ENCODE measurements at places on chromosomes 2 and 18.

- no peak for DNase-seq
Observed at GRCh38 chr18:59631583-59632181, 65.5 kb downstream of the CCBE1 start.

DNA sequence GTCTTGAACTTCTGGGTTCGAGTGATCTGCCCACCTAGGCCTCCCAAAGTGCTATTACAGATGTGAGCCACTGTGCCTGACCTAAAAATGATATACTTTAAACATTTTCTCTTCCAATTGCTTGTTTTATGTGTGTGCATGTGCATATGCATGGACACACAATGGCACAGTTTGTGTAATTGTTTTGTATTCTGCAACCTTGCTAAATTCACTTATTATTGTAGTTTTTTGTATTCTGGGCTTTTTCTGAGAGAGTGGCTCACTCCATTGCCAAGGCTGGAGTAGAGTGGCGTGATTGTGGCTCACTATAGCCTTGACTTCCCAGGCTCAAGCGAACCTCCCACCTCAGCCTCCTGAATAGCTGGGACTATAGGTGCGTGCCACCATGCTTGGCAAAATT lies 8.1 kb downstream of the HAT1 start:
- no peak for DNase-seq

- no peak for DNase-seq
Observed at GRCh38 chr2:36357847-36358659, 2.5 kb downstream of the CRIM1 start.

- peak; percentile 14 for DNase-seq
Observed at GRCh38 chr2:10378189-10378588, 69.9 kb downstream of the ODC1 start.

DNA sequence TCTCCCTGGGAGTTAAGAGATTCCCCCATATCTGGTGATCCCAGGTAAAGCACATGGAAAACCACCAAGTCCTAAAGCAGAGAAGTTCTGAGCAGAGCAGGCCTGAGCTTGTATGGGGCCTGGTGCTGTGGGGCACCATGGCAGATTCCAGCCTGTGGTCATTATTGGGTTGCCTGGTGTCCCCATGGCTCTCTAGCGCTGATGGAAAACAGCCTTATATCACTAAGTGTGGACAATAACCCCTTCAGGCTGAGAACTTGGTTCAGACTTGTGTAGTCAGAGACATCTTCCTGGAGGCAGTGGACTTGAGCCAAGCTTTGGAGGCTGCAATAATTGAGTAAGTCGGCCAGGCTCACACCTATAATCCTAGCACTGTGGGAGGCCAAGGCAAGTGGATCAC lies 96.8 kb downstream of the MCFD2 start:
- no peak for DNase-seq

DNA sequence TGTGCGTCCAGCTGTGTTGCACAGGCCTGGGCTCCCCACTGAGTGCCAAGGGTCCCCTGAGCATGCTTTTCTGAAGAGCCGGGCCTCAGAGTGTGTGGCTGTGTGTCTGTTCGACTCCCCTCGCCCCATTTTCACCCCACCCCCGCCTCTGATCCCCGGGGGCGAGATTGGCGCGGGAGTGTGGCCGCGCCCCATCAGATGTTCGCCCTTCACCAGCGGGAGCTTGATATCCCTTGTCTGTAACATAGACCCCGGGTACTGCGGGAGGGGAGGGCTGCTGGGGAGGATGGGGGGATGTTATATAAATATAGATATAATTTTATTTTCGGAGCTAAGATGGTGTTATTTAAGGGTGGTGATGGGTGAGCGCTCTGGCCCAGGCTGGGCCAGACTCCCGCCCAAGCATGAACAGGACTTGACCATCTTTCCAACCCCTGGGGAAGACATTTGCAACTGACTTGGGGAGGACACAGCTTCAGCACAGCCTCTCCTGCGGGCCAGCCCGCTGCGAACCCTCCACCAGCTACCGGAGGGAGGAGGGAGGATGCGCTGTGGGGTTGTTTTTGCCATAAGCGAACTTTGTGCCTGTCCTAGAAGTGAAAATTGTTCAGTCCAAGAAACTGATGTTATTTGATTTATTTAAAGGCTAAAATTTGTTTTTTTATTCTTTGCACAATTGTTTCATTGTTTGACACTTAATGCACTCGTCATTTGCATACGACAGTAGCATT lies 1.5 kb downstream of the RHOB start:
- DNase-seq: no peak

DNA sequence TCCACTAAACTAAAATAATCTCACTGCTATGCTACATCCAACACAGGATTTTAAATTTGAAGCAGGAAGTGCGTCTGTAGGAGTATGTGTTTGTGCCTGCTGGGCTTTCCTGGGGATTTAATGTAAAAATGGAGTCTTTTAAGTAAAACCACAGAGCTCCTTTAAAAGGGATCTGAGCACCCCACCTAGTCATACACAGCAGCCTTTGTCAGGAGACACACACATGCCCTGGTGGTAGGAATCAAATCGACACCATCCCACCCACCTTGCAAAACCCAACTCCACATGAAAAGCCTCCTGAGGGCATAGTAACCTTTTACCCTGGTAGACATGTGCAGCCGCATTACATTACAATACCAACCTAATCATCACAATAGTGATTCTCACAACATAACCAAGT lies 29.1 kb downstream of the UXS1 start:
- DNase-seq: no peak

DNA sequence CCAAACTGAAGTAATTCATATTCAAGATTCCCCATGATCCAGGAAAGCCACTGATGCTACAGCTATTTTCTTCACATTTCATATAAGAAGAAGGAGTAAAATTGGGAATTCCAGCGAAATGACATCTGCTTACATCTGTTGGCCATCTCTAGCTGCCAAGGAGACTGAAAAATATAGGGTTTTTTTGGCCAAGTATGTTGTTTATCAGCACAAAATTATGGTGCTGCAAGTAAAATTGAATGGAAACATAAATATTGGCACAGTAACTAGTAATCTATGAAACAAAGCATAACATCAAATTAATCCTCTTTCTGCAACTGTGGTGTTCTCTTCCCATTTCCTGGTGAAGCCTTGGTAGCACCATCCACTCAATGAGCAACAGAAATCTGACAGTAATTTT lies 649.5 kb upstream of the ZNF804A start:
- no peak for DNase-seq

- DNase-seq: no peak
Observed at GRCh38 chr2:109629867-109630266, 15.7 kb downstream of the SOWAHC start.

DNA sequence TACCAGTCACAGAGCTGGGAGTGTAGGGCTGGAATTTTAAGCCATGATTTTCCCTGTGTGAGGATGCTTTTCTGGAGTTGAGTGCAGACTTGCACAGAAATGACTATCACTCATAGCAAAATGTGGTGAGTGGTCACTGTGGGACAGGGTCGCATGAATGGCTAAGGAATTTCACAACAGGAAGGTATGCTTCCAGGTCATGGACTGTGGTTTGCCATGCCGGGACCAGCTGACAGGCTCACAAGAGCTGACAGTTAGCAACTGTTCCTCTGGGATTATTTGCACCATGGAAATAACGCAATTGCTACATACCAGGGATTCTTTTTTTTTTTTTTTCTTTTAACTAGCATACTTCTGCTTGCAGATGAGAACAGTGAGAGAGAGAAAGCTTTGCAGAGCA lies 3.8 kb upstream of the UXS1 start:
- no peak for DNase-seq

- peak; percentile 23 for DNase-seq
Observed at GRCh38 chr2:136281281-136282114, 163.5 kb upstream of the CXCR4 start.

DNA sequence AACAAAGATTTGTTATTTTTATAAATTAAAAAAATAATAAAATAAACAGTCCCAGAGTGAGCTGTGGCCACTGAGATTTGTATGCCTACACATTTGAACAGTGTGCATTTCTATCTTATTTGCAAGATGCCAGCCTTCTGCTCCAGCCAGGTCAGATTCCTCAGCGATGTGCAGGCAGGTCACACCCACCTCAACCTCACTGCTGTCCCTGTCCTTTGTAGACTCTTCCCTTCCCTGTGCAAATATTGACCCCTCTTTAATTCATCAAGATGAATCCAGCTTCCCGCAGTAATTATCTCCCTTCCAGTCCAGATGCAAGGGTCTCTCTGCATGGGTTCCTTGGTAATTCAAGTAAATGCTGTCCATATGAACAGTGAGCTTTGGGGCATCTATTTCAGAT lies 256.2 kb downstream of the PIEZO2 start:
- DNase-seq: no peak

DNA sequence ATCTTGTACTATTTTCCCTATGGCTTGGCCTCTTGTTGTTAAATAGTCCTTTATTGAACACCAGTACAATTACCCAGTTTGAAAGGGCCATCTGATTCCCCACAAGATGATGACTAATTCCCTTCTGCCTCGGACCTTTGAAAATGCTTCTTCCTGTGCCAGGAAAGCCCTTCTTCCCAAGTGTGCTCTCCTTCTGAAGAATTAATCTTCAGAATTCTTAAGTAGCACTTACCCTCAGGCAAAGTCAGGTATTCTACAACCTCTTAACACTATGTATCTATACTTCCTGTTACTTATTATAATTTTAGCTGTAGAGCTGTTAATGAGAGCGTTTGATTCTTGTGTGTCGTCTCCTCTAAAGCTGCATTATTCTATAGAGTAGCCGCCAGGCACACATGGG lies 28.6 kb upstream of the MEX3C start:
- no peak for DNase-seq

- no peak for DNase-seq
Observed at GRCh38 chr2:180505203-180505602, 475.2 kb upstream of the UBE2E3 start.
